NCI-H82 (cell line): ENCODE measurements at places on chromosomes 5 and 9.

DNA sequence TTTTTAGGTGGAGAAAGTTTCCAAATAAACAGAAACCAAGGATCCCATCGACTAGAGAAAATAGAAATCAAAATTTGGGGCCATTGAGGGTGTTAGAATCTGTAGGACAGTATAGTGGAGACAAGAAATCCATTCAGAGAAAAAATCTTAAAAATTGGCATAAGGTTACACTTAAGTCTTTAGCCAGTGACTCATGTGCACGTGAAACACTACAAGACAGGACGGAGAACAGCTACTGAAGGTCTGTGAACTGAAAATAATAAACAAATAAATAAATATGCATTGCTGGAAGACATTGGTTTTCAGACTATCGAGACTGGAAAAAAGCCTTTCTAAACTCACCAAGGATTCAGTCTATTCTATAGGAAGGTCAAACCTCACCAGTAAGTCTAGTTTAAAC lies 1955.5 kb downstream of the MAT2B start:
- DNase-seq = no peak

- DNase-seq = no peak
Observed at GRCh38 chr5:135880801-135881200, 14.8 kb downstream of the IL9 start.

GRCh38 chr5:108634010-108634616 lies 113.6 kb upstream of the FER start:
- no peak for DNase-seq

GRCh38 chr5:54738118-54738972 lies 220.8 kb downstream of the SNX18 start:
- peak; percentile 5 for DNase-seq

DNA sequence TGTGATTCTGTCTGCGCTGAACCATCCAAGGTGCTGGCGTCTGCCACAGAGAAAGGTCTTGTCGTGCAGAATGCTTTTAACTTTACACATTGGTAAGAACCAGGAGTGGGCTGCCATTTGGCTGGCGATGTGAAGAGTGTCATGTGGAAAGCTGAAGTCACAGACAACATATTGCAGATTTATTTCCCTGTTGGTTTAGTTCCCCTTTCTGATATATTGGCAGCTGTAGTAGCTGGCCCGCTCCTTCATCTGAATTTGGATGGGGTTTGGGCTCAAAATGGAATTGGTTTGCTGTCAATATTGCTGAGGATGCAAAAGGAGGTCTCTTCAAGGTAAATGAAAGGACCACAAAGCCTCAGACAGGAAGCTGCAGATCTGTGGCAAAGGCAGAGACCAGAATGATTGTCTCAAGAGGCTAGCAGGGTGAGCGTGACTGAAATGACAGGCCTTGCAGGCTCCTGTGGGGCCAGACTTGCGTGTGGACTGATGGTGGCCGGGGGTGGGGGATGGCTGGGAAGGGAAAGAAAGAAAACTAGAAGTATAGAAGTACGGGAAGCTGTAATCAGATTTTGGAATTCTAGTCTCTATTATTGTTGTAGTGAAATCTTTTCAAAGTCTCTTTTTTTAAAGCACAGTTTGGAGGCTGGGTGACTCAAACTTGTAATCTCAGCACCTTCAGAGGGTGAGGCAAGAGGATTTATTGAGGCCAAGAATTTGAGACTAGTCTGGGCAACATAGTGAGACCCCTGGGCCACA lies 25.1 kb upstream of the CD180 start:
- no peak for DNase-seq

- DNase-seq = no peak
Observed at GRCh38 chr9:18699764-18700163, 225.8 kb downstream of the ADAMTSL1 start.

DNA sequence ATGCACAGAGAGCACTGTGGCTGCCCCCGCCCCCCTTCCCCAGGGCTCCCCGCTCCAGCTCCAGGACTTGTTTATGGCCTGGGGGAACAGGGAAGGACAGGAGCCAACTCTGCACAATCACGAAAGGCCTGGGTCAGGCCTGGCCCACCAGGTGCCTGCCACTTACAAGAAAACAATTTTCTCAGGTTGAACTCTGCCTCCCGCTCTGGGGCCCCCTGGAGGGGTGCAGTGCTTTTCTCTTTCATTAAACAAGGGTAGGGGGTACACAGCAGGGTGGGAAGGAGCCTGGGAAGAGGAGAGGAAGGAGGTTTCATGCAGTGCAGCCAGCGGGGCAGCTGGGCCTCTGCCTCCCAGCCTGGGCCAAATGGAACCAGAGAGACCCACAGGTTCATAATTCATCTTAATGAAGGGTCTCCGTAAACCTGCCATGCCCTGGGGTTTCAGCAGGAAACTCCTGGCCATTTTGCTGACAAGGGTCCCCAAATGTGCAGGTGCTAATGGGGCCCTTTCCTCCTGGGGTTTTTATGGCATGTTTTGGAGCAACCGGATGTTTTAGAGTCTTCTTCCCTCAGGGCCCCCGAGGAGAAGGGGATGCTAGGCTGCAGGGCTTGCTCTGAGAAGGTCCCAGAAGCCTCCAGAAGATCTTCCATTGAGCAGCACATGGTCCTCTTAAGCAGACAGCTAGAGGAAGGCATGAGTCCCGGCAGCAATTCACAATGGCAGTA lies 219.8 kb downstream of the SLIT3 start:
- no peak for DNase-seq

DNA sequence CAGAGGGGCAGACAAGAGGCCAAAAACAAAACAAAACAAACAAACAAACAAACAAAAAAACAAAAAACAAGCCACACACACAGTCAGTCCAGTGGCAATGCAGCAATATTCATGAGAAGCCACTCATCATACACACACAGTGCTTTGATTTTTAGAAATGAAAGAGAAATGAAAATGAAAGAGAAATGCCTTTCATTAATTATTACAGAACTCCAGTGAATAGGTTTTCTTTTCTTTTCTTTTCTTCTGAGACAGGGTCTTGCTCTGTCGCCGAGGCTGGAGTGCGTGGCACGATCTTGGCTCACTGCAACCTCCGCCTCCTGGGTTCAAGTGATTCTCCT lies 36.9 kb downstream of the SPRY4 start:
- DNase-seq = no peak

DNA sequence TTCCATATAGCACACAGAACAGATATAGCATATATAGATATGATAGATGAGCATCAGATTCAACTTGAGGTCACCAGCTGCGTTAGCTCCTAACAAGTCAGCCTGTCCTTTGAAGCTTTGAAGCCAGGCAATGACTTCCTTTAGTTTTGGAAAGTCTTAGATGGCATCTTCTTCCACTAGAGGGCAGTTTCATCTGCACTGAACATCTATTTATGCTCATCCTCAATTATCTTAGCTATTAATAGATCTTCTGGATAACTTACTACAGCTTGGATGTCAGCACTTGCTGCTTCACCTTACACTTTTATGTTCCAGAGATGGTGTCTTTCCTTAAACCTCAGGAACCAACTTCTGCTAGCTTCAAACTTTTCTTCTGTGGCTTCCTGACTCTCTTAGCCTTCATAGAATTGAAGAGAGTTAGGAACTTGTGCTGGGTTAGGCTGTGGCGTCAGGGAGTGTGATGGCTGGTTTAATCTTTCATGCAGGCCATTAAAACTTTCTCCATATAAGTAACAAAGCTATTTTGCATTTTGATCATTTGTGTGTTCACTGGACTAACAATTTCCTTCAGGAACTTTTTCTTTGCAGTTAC lies 1401.4 kb downstream of the EFNA5 start:
- peak; percentile 47 for DNase-seq
